Smooth muscle cell of the umbilical artery (primary cell): ENCODE measurements at places on chromosomes 2 and 18. TPM values are rescaled to one million over a fixed set of nuclear protein-coding genes. Genes with fewer than 3 reads are reported as not detected.

The VAMP8 gene
- 0.23 and 0.59 TPM in 2 replicates for total RNA-seq

The REG3G gene
- not detected in 2 replicates for total RNA-seq

The ATP6V1B1 gene
- 0.89 and 1.8 TPM in 2 replicates for total RNA-seq

The ATP8B1 gene
- 9.5 and 74.6 TPM in 2 replicates for total RNA-seq

The POTEE gene
- under 0.01 TPM in 1 of 2 replicates, not detected in the other for total RNA-seq

The AMER3 gene
- total RNA-seq: not detected in 2 replicates

The REG3A gene
- total RNA-seq: not detected in 2 replicates

The RASGRP3 gene
- total RNA-seq: 0.69 and 1.8 TPM in 2 replicates

The STAT4 gene
- 1.5 and 2.8 TPM in 2 replicates for total RNA-seq

The SLC16A14 gene
- total RNA-seq: 0.37 and 0.59 TPM in 2 replicates

The CASP8 gene
- 26.1 and 26.8 TPM in 2 replicates for total RNA-seq

The RSAD2 gene
- total RNA-seq: 0.23 and 0.30 TPM in 2 replicates

The SP5 gene
- total RNA-seq: not detected in 2 replicates

The TXNL4A gene
- total RNA-seq: 33.1 and 38.3 TPM in 2 replicates

The RGPD4 gene
- not detected in 2 replicates for total RNA-seq

The GNAL gene
- 0.32 and 0.89 TPM in 2 replicates for total RNA-seq

The RUFY4 gene
- not detected in 2 replicates for total RNA-seq

The ICA1L gene
- 4.8 TPM in 2 replicates for total RNA-seq

The ANKRD44 gene
- total RNA-seq: 10.4 and 11.0 TPM in 2 replicates

The KLHL30 gene
- under 0.01 and 0.14 TPM in 2 replicates for total RNA-seq

The KATNAL2 gene
- 0.89 and 1.6 TPM in 2 replicates for total RNA-seq

The SERPINB11 gene
- not detected in 2 replicates for total RNA-seq

The ACVR1C gene
- under 0.01 and 0.37 TPM in 2 replicates for total RNA-seq
